ENCODE measurements at places on chromosomes 11 and 22.

DNA sequence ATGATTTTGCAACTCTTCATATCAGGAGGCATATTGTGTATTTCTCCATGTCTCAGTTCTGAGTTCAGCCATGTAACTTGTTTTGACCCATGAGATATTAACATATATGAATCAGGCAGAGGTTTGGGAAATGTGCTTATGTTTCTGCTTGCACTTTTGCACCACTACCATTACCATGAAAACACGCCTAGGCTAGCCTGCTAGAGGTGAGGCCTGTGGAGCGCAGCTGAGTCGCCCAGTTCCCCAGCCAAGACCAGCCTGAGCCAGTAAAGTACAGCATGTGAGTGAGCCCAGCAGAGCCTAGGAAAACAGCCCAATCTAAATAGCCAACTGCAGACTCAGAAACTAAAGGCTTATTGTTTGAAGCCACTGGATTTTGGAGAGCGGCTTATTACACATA lies 18.4 kb upstream of the MYOD1 start:
- no peak for DNase-seq

DNA sequence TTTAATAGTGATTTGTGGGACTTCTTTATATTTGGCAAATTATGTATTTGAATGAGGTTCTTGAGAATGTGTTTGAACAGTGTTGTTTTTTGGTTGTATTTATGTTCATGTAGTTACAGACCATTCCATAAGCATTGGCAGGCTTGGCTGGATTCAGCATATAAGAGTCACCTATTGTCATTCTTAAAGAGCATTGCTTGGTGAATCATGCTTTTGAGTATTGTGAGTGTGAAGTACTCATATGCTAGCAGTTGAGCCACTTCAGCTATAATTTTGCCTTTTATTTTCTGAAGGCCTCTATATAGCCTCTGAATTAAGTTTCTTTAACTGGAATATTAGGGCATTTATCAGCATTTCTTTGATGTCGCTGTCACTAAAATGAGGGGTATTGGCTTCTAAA lies 110.0 kb upstream of the GAL start:
- DNase-seq, result no peak

DNA sequence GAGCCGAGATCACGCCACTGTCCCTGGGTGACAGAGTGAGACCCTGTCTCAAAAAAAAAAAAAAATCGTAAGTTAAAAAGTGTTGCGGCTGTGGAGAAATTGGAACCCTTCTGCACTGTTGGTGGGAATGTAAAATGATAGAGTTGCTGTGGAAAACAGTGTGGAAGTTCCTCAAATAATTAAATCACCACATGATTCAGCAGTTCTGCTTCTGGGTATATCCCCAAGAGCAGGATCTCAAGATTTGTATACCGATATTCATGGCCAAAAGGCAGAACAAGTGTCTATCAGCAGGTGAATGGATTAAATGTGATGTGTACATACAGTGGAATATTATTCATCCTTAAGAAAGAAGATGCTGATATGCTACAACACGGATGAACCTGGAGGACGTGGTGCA lies 3.8 kb downstream of the SELENOO start:
- no peak for DNase-seq

GRCh38 chr22:19608003-19608690 lies 83.9 kb upstream of the CLDN5 start:
- DNase-seq, result no peak

GRCh38 chr11:47886096-47886495 lies 37.9 kb upstream of the NUP160 start:
- DNase-seq, result peak; percentile 62

- DNase-seq, result peak; percentile 83
Observed at GRCh38 chr11:1825039-1825740, 9.6 kb upstream of the SYT8 start.

DNA sequence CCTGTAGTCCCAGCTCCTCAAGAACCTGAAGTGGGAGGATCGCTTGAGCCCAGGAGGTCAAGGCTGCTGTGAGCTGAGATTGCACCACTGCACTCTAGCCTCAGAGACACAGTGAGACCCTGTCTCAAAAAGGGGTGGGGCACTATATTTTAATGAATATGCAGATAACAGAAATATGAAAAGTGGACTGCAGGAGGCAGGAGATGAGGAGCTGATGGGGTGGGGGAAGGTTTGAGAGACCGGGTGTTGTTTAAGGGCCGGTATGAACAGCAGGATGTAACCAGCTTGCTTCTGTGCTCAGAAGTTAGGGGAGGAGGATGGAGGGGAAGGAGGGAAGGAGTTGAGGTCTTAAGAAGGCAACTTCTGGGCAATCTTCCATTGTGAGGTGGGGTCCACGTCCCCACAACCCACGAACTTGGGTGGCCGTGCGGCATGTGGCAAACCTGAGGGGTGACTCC lies 1.3 kb upstream of the B4GALNT4 start:
- no peak for DNase-seq

DNA sequence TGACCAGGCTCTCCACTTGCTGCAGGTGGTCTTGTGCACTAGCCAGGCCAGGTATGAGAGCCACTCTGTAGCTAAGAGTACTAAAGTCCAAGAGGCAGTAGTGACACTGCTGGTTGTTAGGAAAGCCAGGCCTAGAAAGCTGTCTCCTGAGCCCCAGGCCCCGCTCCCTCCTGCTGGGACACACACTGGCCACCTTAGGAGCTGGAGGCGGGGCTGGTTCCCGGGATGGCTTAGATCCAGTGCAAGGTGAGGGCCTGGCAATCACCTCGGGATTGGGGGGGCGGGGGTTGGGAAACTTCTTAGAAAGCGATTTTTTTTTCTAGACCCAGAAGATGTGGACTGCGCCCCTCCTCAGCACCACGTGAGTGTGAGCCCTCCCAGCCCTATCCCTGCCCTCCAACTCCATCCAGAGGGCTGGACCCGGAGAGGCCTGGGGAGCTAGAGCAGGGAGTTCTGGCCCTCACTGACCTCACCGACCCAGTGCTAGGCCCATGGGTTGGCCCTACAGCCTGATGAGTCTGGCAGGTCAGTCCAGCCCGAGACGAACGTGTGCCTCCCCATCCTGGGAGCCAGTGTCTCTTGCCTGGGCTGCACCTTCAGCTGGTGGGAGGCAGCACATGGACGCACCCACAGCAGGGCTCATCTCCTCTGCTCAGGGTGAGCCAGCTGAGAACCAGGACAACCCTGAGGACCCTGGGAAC lies 18.1 kb downstream of the SLC37A2 start:
- no peak for DNase-seq

GRCh38 chr11:118212131-118212725 lies 12.6 kb downstream of the JAML start:
- DNase-seq, result peak; percentile 94

DNA sequence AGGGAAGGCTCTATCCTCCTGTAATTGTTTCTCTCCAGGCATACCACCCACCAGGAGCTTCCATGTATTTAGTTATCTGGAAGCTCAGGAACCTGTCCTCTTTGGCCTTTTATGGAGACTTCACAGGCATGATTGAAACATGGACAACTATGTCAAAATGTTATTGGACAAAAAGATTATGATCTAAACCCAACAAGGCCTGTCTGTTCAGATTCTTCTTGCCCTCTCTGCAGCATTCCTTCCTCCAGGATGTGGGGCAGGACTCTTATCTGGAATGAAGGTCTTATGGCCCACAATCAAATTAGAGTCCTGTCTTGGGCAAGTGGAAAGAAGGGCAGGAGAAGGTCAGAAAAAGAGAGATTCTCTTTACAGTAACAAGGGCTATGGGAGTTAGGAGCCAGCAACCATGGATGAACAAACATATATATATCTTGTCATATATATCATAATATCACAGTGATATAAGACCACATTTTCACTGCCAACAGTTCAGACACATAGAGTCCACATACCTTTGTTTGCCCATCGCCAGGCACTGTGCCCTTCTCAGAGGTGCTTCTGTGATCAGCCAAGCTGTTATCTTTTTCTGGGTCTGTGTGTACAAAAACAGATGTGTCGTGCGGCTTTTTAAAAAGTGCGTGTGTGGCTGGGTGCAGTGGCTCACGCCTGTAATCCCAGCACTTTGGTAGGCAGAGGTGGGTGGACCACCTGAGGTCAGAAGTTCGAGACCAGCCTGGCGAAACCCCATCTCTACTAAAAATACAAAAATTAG lies 42.5 kb upstream of the SUSD2 start:
- peak; percentile 93 for DNase-seq

- no peak for DNase-seq
Observed at GRCh38 chr22:49100316-49100715, 727.4 kb downstream of the BRD1 start.

DNA sequence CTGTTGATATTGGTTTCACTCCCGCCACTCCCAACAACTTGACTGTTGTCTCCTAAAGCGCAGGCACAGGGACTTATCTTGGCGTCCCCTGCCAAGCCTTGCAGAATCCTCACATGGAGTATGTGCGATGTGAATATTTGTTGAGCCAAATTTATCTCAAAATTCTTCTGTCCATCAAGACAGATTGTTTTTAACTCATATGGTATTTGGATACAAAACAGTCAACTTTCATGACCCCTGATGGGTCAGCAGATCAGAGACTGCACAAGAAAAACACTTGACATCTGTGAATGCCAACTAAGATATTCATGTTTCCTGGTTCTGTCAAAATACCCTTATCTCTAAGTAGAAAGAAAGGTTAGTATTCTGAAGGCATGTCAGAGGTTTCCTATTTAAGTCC lies 221.7 kb upstream of the BLID start:
- DNase-seq, result no peak

DNA sequence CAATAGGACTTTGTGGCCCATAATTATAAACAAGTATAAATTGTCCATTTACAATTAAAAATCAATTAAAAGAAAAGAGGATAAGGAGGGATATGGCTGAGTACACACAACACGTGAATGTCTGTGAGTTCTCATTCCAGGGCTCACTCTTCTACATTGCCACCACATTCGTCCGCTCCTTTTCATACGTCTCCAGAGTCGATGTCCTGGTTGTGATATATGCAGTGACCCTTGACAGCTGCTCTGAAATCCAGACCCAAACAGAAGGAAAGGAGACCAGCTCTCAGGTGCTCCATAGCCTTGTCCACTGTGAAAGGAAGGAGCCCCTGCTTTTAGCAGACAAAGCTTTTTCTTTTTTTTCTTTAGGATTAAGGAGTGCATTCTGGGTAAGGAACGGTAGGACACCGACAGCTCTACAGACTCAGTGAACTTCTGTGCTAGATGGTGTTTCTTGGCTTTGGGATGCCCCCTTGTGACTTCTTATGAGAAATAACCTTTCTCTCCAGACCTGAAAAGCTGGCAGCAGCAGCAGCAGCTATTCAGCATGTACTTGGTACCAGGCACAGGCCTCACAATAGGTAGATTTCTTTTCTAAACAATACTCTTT lies 19.7 kb upstream of the DNAJB13 start:
- peak; percentile 83 for DNase-seq

- no peak for DNase-seq
Observed at GRCh38 chr11:119700030-119700429, 29.0 kb downstream of the NECTIN1 start.

DNA sequence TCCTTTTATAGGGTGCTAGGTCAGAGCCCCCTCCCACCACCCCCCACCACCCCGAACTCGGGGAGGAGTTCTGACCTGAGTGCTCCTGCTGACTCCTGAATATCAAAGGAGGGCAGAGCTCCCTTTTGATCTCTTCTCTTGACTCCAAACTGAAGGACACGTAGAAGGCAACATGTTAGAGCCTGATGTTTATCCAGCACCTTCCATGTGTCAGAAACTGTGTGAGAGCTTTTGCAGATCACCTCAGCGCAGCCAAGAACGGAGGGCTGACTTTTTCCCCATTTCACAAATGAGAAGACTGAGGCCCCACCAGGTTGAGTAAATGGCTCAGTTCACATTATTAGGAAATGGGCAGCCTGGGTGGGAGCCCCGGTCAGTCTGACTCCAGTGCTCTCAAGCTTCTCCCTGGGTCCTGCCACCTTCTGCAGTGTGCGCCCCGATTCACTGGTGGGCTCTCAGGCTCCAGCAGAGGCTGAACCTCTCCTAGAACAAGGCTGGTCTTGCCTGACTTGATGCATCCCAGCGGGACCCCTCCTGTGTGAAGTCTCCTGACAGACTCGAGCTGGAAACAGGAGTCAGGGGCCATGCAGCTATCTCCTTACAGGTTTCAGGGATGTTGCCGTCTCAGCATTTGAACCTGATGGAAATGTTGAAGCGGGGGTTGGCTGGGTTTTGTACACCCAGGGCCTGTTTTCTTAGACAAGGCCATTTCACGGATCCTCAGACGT lies 98.5 kb downstream of the TSPAN18 start:
- no peak for DNase-seq

- DNase-seq, result no peak
Observed at GRCh38 chr11:36333468-36333867, 37.4 kb downstream of the PRR5L start.

- no peak for DNase-seq
Observed at GRCh38 chr11:134737563-134738510, 325.8 kb upstream of the B3GAT1 start.

DNA sequence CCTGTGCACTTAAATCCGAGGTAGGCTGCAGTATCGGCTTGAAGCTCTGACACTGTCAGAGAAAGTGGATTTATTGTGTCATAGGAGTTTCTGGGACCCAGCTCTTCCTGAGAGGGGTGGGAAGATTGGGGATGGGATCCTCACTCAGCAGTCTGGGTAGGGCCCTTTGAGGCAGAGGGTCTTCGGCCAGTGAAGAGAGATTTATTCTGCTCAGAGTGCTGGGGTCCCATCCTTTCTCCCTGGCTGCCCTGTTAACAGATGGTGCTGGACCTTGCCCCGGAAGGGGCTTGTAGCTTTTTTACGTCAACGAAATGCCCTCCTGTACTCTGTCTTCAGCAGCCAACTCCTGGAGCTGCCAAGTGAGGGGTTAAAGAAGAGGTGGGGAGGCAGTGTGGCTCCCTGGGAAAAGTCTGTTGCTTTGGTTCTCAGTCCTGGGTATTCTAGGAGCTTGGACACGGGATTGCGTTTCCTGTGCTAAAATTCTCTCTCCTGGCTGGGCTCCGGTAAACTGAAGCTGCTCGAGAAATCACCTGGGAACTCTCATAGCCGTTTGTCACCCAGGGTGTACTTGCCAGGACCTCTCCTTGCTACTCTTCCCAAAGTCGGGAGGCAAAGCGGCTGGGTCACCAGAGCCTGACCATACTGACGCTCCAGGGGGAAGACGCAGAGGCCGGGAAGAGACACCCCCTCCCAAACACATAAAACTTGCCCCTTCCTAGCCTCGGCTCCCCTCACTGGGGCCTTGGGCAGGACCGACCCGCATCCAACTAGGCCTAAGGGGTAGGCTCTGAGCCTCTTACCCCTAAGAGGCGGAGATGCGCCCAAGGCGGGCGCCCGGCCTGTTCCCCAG lies 806 bp upstream of the SMDT1 start:
- no peak for DNase-seq

GRCh38 chr11:47907499-47907898 lies 59.3 kb upstream of the NUP160 start:
- DNase-seq, result peak; percentile 64

All from trophoblast cell (in vitro differentiated cells and primary cell).